Peyer's patch (tissue), 4 donors: ENCODE measurements at places on chromosomes 5 and 9.

GRCh38 chr9:133585481-133586351 lies 23.5 kb downstream of the FAM163B start:
- DNase-seq: peak; percentile 19

GRCh38 chr5:34551911-34552433 lies 104.2 kb upstream of the RAI14 start:
- no peak for DNase-seq

GRCh38 chr9:124220946-124221451 lies 36.8 kb upstream of the NEK6 start:
- peak; percentile 66 for DNase-seq

GRCh38 chr5:4939042-4939781 lies 200.9 kb upstream of the ADAMTS16 start:
- no peak for DNase-seq

DNA sequence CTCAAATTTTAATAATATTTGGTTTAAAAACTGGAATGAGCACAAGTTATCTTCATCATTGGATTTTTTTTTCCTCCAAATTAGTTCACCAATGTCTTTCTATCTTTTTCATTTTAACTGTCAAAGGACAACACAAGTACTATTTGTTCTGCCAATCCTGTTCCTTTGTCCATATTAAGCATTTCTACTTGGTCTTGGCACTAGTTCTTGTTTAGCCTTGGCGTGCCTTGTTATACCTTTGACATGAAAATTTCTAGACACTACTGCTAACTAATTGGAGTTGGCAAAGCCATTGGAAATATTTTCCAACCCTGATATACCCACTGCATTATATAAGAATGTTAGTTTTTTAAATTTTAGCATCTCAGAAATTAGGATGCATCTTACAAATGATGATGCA lies 3.8 kb downstream of the SPINK6 start:
- no peak for DNase-seq

- no peak for DNase-seq
Measured at GRCh38 chr5:133145436-133146170, 93.8 kb downstream of the HSPA4 start.

DNA sequence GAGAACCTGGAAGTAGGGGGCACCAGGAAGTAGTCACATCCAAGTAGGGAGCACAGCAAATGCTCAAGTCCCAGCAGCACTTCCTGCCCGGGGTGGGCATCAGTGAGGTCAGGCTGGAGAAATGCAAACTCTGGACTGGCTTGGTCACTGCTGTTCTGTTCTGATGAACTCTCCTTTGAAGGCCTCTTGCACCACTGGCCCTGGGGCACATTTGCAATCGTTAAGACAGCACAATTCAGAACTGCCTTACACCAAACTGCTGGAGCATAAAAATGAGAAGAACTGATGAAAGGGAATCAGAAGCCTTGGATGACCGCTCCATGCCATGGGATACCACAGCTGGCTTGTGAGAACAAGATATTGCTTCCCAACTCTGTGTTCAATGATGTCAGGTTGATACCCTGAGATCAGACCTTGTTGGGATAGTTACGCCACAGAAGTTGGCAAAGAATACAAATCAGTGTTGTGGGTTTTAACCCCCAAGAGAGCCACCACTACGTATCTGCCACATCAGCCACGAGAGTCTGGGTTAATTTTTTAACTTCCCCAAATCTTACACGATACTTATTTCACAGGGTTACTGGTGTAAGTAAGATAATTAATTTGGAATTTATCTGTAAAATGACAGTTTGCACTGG lies 42.3 kb upstream of the ZSWIM6 start:
- no peak for DNase-seq

GRCh38 chr9:107547772-107548297 lies 58.3 kb upstream of the KLF4 start:
- no peak for DNase-seq

DNA sequence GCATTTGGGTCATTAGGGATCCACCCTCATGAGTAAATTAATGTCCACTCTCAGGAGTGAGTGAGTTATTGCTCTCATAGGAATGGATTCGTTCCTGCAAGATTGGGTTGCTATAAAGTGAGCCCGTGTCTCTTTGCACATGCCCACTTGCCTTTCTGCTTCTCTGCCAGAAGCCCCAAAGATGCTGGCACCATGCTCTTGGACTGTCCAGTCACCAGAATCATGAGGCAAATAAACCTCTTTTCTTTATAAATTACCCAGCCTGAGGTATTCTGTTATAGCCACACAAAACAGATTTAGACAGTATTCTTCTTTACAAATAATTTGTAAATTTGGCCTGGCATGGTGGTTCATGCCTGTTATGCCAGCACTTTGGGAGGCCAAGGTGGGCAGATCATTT lies 24.6 kb downstream of the CDC26 start:
- no peak for DNase-seq

DNA sequence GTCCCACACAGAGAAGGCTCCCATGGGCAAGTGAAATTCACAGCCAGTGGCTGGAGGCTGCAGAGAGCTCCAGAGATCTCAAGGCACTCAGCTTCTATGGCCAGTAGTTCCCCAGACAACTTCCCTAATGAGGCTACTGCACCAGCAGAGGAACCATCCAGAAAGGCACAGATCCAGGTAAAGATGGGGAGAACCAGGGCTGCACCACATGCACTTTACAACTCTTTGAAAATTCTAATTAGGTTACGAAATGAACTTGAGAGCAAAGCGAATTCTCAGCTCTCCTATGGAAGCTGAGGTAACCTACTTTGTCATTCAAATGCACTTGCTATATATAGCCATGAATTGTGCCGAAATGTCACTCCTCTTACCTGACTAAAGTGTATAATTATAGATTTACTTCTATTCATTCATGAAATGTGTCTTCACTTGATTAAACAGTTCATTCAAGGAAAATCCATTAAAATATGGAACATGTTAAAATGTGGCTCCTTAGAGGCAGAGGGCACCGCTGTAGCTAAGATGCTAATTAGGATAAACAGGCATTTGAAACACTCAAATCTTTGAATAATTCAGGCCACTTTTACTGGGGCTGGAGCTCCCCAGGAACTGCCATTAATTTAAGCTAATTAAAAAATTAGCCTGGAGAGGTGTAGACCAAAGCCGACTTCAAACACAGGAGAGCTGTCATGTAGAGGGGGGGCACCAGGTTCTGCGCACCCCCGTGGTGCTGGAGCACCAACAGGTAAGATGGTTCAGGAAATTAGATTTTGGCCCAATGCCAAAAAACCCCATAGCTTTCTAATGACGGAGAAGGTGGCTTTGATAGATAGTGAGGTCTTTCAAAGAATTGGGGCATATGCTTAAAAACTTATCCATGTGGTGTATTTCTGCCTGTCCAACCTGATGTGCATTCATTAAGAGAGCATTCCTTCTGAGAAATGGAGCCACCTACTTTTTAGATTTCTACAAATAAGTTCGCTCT lies 204.1 kb downstream of the GABBR2 start:
- DNase-seq: no peak

- DNase-seq: no peak
Measured at GRCh38 chr9:4620881-4621555, 41.1 kb upstream of the PLPP6 start.

DNA sequence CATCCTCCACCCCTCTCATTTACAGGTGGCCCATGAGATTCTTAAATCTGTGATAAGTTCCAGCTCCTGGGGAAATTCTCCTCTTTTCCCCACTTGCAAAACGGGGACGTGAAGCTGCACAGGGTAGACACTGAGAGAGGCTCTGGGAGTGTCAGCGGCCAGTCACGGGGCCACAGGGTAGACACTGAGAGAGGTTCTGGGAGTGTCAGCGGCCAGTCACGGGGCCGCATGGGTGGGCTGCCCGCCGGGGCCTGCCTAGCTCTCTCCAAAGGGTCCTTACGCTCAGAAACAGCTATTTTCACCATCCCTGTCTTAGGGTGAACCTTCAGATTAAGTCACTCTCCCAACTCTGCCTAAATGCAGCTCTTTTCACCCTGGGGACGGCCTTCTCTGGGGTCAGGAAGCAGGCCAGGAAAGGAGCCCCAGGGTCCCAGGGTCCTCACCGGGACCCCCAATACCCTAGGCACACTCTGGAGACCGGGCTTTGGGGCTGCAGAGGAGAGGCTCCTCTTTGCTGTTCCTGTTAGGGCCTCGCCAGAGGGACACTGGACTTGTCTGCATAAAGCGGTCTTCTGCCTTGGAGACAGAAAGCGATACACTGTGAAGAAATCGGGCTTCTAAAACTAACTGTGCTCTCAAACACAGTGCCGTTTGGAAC lies 1.5 kb downstream of the FAM78A start:
- peak; percentile 82 for DNase-seq

- no peak for DNase-seq
Measured at GRCh38 chr5:173306695-173307094, 21.5 kb downstream of the STC2 start.

GRCh38 chr9:77856615-77857014 lies 175.0 kb downstream of the GNAQ start:
- DNase-seq: no peak

DNA sequence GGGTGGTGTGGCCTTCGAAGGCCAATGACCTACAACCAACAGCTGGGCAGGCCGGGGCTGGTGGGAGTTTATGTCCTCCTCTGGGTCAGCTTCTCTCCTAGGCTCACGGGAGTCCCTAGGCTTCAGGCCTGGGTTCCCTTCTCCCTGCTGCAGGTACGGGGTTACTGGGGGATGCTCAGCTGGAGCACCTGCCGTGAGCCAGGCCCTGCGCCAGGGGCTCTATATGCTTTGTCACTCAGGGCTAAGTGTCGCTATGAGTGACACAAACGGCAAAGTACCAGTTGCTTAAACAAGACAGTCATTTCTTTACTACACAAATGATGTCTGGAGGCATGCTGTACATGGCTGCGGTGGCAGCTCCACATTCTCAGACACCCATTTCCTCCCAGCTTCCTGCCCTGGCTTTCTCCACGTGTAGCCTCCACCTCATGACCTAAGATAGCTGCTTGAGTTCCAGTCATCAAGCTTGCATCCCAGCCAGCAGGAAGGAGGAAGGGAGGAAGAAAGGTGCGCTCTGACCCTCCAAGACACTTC lies 22.5 kb upstream of the NINJ1 start:
- no peak for DNase-seq

GRCh38 chr5:121386334-121386733 lies 465.3 kb upstream of the FTMT start:
- no peak for DNase-seq

GRCh38 chr9:91223000-91223399 lies 138.7 kb downstream of the AUH start:
- no peak for DNase-seq

- DNase-seq: peak; percentile 90
Measured at GRCh38 chr5:178120607-178121357, 7.5 kb downstream of the N4BP3 start.

GRCh38 chr5:82334085-82334692 lies 56.0 kb upstream of the RPS23 start:
- DNase-seq: no peak

DNA sequence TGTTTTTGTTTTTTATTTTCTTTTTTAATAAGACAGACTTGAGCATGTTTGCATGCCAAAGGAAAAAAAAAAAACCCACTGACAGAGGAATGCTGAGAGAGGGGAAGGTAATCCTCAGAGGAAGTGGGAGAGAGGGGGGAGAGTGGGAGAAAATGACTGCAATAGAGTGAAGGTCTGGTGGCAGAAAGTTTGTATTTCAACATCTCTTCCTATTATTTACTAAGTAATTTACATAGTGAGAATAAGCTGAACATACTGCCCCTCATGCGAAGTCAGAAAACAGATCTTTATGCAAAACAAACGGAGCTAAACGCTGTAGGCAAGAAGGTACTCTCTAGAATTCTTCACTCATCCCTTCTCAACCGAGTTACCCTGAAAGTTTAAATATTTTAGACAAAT lies 45.0 kb downstream of the ELL2 start:
- DNase-seq: no peak

- DNase-seq: no peak
Measured at GRCh38 chr5:132867046-132867451, 607 bp downstream of the UQCRQ start.

DNA sequence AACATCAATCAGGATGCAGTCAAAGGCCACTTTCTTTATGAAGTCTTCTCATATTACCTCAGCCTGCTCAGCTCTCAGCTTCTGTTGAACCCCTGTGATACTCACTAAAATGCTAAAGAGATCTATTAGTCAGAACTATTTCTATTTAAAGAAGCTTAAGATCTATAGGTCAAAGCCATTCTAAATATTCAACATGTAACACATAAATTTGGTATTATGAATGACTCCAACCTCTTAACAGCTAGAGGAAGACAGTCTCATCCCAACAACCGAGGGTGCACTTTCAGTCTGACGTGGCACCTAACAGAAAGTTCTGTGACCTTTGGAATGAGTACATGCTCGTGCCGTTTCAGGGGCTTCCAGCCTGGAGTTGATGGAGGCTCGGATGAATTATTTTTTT lies 301.5 kb upstream of the VLDLR start:
- DNase-seq: no peak

- no peak for DNase-seq
Measured at GRCh38 chr5:33227247-33227646, 213.5 kb upstream of the TARS1 start.

- DNase-seq: no peak
Measured at GRCh38 chr5:169785771-169786618, 148.9 kb downstream of the DOCK2 start.

DNA sequence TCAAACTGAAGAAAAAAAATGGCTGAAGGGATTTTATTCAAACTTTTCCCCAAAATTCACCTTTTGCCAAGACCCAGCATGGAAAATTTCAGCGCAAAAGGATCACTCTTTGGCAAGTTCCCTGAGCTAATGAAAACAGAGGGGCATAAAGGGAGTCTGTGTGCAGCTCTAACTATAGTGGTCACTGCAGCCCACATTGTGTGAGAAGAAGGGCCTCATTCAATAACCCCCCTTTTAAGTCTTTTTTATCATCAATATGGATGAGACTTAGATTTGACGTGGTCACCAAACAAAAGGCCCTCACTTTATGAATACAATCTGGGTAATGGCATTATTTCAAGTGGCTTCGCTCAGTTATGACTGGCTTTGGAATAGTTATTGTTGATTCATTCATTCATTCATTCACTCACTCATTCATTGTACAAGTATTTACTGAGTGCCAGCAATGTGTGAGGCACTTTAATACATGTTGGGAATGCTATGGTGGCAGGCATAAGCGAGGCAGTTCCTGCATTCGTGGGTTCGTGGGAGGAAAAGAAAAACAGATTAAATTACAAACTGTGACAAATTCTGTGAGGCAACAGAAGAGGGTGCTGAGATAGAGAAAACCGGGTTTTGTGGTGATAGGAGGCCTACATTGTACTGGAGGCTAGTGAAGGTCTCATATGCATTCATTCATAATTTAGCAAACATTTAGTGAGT lies 145.7 kb upstream of the KLF4 start:
- no peak for DNase-seq

DNA sequence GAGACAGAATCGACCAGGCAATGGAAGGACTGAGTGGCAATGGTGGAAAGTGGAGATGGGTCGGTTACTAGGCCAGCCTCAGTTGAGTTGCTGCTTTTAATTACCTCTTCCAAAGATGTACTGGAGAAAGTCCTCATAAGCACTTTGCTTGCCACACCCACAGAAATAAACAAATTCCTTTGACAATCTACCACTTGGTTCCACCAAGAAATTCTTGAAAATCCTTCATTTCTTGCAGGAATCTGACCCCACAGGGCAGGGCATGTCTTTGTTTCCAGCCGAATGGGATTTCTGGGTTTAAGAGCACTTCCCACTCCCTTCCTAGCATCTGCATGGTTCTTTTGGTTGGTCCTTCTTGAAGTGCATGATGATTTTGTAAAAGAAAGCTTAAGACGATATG lies 54.5 kb downstream of the ADAMTS12 start:
- DNase-seq: no peak

- DNase-seq: no peak
Measured at GRCh38 chr5:150156027-150156368, 353 bp upstream of the PDGFRB start.

GRCh38 chr5:131182839-131183238 lies 12.1 kb downstream of the LYRM7 start:
- DNase-seq: no peak

- DNase-seq: no peak
Measured at GRCh38 chr9:125820100-125820804, 73.1 kb downstream of the PBX3 start.
